ENCODE measurements at places on chromosomes 7 and 10.

GRCh38 chr7:8303904-8304528, 42.0 kb upstream of the ICA1 start:
- DNase-seq = no peak

GRCh38 chr10:119643306-119644204, 7.6 kb upstream of the BAG3 start:
- DNase-seq = no peak

DNA sequence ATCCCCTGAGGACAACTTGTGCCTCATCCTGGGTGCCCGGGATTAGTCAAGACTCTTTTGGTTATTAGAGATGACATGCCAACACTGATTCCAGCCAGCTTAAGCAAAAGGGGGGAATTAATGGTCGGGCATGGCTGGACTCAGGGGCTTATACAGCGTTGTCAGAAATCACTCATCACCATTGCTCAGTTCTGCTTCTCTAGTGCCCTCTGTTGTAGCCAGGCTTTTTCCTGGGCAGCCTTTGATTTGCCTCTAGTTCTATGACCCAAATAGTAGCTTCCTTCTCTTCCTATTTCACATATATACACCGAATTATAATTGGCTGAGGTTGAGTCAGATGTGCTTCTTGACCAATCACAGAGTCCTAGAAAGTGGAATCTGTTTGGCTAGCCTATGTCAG, 192.0 kb upstream of the HABP2 start:
- no peak for DNase-seq

GRCh38 chr10:110233846-110234245, 26.4 kb downstream of the MXI1 start:
- DNase-seq = no peak

DNA sequence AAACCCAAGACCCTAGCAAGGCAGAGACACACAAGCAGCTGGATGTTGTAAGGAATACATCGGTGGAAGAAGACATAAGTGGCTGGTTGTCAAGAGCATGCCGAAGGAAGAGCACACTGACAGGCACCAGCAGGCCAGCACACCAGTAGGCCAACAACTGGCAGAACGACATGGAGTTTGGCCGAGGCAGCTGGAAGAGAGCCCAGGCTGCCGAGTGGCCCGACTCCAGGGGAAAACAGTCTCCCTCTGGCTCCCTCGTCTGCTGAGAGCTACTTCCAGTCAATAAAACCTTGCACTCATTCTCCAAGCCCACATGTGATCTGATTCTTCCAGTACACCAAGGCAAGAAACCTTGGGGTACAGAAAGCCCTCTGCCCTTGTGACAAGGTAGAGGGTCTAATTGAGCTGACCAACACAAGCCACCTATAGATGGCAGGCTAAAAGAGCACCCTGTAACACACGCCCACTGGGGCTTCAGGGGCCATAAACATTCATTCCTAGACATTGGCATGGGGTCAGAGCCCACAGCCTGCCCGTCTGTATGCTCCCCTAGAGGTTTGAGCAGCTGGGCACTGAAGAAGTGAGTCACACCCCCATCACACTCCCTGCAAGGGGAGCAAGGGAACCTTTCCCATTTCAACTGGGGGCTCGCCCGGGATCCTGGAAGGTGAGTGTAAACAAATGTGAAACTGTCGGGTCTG, 14.7 kb upstream of the TNS3 start:
- DNase-seq = no peak

- DNase-seq = no peak
Measured at GRCh38 chr7:87627634-87627994, 584 bp upstream of the RUNDC3B start.

GRCh38 chr10:125148528-125148927, 11.8 kb downstream of the CTBP2 start:
- no peak for DNase-seq

- DNase-seq = no peak
Measured at GRCh38 chr10:78604286-78604685, 464.5 kb upstream of the ZMIZ1 start.

GRCh38 chr7:8387551-8388256, 45.7 kb upstream of the NXPH1 start:
- no peak for DNase-seq

GRCh38 chr10:83272666-83273434, 866.5 kb upstream of the GHITM start:
- DNase-seq = no peak

- no peak for DNase-seq
Measured at GRCh38 chr10:29709484-29710002, 74.8 kb upstream of the SVIL start.

GRCh38 chr10:81303656-81304055, 571.3 kb upstream of the NRG3 start:
- DNase-seq = no peak

- no peak for DNase-seq
Measured at GRCh38 chr7:158706273-158706704, 1.7 kb upstream of the NCAPG2 start.

- DNase-seq = no peak
Measured at GRCh38 chr10:36191009-36191408, 548.9 kb upstream of the FZD8 start.

DNA sequence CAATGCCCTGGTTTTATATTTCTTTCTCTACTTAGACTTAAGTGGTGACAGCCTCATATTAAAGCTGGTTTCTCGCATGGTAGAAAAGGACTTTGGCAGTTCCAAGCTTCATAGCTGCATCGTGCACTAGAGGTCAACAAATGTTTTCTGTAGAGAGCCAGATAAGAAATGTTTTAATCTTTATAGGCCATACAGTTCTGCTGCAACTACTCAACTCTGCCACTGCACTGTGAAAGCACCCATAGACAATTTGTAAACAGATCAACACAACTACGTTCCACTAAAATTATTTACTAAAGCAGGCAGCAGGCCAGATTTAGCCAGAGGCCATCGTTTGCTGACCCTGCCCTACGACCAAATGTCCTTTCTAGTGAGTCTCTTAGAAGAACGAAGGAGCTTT, 36.7 kb downstream of the CSGALNACT2 start:
- DNase-seq = no peak

GRCh38 chr7:158613481-158613880, 25.9 kb upstream of the PTPRN2 start:
- DNase-seq = no peak

- DNase-seq = no peak
Measured at GRCh38 chr7:126150278-126150958, 1102.3 kb downstream of the GRM8 start.

- DNase-seq = no peak
Measured at GRCh38 chr7:81688622-81689411, 81.0 kb downstream of the HGF start.

DNA sequence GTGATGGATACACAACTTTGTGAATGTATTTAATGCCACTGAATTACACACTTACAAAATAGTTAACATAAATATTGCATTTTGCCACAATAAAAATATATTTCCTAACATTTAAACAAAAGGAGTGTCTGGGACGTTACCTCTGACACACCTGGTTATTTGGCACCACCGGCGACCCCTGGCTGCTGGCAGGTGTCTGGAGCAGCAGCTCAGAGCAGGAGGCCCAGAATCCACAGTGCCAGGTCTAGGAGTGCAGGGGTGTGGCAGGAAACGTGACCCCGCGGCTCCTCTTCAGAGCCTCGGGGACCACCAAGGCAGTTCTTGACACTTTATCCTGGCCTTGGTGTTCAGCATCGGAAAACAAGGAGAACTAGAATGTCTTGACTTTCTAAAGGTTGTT, 46.3 kb downstream of the MGMT start:
- DNase-seq = no peak

GRCh38 chr7:83550100-83550499, 98.8 kb downstream of the SEMA3E start:
- DNase-seq = no peak

- peak; percentile 24 for DNase-seq
Measured at GRCh38 chr10:52740913-52741675, 31.5 kb downstream of the MBL2 start.

- no peak for DNase-seq
Measured at GRCh38 chr10:69655124-69655867, 25.2 kb downstream of the FAM241B start.

GRCh38 chr10:132908621-132909295, 33.6 kb downstream of the CFAP46 start:
- no peak for DNase-seq

DNA sequence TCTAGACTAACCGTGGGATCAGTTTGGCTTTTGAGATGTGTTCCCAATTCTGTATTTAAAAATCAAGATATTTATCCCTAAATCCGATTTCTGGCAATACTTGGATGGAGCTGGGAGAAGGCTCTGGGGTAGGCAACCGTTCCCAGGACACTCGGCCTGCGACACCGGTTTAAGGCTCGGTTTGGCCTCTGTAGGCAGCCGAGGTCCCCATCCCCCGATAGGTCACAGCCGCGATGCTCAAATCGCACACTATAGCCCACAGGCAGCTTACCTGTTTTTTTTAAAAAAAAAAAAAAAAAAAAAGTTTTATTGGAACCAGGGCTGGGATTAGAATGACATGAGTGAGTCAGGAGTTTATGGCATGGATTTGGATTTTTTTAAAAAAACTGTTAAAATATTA, 729 bp upstream of the TAF3 start:
- DNase-seq = no peak

GRCh38 chr7:974820-975681, at the start of gene COX19:
Gene COX19, minus strand, starts transcription at chr7:975549. Its CDS starts 40 bp downstream, at chr7:975509.
- peak; percentile 92 for DNase-seq

GRCh38 chr7:23852135-23852534, 142.1 kb downstream of the STK31 start:
- no peak for DNase-seq

DNA sequence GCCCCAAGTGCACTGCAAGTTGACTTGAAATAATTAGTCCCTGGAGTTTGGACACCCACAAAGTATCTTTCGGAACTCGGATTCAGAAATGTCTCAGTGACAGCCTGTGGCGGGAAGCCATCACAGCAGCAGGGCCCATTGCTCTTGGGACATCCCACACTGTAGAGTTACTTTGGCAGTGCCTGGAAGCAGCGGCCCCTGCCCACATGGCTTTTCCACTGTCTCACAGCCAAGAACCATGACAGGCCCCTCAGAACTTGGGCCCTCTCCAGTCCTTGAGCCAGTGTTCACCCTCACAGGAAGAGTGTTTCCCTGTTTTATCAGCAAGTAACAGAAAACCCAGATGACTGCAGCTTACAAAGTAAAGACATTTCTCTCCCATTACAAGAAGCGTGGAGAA, 477.0 kb upstream of the GALNT17 start:
- DNase-seq = no peak

DNA sequence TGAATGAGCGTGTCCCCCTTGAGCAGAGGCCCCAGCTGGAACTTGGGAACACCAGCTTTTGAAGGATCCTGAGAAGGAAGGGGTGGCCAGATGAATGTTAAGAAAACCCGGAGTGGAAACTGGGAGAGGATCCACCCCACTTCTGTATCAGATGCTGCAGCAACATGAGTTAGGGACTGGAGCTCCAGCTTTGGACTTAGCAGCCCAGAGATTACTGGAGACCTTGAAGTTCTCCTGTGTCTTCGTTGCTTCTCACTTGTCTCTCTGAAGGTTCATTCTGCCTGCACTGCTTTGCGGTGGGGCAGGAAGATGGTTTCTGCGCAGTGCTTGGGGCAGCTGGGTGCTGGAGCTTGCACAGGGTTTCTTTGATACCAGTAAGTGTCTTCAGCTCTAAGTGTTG, 9.3 kb downstream of the TMEM248 start:
- DNase-seq = no peak

GRCh38 chr7:47102331-47102841, 479.5 kb downstream of the TNS3 start:
- no peak for DNase-seq

- DNase-seq = no peak
Measured at GRCh38 chr10:118586911-118587310, 8.5 kb downstream of the PRLHR start.

DNA sequence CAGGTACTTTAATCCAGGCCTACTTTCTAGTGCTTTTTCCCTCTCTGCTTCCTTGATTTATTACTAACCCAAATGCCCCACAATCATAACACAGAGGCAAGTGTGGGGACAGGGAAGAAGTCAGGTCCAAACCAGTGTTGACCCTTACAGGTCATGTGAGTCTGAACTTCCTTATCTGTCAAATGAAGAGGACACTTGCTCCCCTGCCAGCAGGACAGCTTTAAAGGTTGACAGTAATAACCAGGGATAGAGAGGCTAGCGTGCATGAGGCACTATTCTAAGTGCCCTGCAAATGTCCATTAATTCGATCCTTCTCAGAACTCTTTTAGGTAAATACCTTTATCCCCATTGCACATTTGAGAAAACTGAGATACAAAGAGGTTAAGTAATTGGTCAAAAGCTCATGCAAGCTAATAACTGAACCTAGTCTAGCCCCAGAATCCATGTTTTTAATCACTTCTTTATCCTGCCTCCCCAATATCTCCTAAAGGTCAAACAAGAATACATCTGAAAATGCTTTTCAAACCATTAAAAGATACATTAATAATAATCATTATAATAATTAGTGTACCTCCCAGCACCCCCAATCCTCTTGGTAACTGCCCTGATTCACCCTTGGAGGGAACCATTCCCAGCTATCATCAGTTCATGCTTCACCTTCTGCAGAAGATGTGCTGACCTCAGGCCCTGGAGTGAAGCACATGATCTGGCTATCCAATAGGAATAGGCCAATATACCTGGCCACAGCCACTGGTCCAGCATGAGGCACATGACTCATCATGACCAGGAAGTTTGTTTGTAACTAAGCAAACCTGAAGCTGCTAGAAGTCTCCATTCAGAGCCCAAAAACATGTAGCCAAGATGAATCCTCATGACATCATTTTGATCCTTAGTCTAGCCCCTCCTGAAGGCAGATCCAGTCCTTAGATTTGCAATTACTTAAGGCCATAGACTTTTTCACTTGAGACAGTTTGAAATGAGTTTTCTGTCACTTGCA, 40.7 kb downstream of the SGMS1 start:
- DNase-seq = no peak

DNA sequence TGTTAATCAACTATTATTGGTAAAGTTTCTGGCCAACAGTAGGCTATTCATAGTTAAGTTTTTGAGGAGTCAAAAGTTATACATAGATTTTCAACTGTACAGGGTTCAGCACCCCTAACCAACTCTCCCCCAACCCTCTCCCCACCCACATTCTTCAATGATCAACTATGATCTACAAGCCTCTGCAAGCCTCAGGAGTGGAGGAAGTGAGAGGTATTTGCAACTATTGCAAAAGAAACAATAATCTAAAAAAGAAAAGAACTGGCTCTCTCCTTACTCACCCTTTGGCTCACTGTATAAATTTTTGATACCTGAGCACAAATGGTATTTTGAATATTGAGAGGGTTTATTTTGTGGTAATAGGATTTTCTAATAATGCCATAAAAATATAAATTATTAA, 179.8 kb downstream of the IPMK start:
- DNase-seq = no peak
